HTR-8/SVneo (cell line): ENCODE measurements at places on chromosomes 13 and 19.

DNA sequence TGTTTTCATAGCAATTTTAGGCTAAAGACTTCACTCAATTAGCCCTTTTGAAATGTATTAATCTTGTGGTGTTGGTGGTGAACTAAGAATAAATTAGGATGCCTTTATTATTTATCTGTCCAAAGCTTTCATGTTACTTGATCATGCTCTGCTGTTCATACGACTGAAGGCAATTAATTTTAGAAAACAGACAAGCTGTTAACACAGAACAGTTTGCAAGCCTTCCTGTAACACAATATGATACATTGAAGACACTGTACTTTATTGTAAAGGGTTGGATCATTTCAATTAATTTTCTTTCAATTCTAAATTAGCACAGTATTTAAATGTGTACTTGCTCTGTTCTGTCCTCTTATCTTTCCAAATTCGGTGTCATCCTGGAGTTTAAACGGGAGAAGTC is 794.3 kb upstream of the MIR17HG start:
- no peak for DNase-seq

DNA sequence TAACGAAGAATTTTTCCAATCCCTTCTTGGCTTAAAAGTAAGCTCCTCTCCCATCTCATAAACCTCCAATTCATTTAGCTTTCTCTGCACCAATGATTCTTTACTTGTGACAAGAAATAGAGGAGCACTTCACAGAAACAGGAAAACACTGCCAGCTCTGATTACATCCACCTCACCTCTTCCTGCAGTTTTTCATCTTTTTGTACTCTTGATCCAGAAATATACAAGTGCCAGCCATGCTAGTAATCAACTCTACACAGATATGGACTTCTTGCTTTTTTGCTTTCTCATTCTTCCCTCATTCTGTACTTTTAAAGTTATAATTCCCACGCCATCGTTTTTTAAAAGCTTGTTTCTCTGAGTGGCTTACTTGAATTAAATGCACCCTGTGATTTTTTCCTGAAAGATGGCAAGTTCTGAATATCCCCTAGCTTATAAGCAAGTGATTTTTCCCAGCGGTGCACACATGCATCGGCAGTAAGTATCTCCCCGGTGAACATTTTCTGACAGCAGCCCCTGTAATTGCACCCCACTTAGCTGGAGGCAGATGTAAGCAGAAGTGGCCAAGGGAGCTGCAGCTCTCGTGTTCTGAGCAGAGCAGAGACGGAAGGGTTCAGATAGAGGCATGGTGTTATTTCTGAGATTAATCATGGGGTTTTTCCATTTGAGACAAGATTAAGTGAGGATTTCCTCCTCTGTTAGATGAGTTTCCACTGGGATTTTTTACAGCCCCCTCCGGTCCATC is 340.7 kb downstream of the SLC7A1 start:
- DNase-seq: no peak

GRCh38 chr19:55336101-55336500 is 3.6 kb upstream of the KMT5C start:
- no peak for DNase-seq

GRCh38 chr13:27666951-27667350 is 45.3 kb downstream of the POLR1D start:
- DNase-seq: no peak

GRCh38 chr13:108083056-108083455 is 132.3 kb downstream of the LIG4 start:
- no peak for DNase-seq

- DNase-seq: no peak
Measured at GRCh38 chr19:38893341-38893771, 6.1 kb downstream of the SIRT2 start.
